Left ventricle myocardium superior (tissue), 1 donor: ENCODE measurements at places on chromosomes 2 and 18. TPM values are rescaled to one million over a fixed set of nuclear protein-coding genes. Genes with fewer than 3 reads are reported as not detected.

- no peak for DNase-seq
These were observed 16.3 kb downstream of the FBLN7 start for GRCh38 chr2:112154246-112155117.

DNA sequence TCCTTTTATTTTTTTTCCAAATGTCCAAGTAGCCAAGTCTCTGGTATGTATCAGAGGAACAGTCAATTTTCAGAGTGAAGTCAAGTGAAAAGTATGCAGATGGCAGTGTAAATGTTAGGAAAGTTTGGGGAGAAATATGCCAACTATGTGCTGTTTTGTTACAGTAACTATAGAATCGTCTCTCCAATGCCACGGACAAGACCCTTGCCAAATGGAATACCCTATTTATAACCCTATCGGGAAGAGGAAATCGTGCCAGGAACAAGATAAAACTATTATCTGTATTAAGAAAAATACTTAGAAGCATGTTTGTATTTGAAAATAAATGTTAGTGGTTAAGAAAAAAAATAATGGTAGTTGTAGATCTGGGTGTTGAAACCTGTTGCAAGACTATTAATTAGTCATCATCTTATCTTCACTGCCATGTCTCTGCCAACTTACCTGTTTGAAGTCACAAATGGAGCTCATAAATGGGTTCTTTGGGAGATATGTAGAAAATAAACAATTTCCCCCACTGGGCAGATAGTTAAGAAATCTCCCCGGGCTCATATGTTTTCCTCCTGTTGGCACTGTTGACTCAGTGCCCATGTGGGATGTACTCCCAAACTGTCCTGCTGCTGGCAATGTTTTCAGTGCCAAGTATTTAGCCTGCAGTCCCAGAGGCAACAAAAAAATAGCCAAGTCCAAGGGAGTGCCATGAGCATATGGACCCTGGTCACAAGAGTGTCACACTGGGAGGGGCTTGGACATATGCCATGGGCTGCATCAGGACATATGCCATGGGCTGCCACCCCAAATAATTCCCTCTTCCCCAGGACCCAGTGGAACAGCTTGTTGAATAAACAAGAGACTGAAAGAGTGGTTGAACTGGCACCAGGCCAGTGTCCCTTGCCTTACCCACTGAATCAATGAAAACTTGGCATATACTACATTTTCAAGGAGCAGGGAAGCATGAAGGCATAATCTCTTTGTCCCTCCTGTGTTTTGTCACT lies 366.9 kb downstream of the OSR1 start:
- peak; percentile 65 for DNase-seq

DNA sequence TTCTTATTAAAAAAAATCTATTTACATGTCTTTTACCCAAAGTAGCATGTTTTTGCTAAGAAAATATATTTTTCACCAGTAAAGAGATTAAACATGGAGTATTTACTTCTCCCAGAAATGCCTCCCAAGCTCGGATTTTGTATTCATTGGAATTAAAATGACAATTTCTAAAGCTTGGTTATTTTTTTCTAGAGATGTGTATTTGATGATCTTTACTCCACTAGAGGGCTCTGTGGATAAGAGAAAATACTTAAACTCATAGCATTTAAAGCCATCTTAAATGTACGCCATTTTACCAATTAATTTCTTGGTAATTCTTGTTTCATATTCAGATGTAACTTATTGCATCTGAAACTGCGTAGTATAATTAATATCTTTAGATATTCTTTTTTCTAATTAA lies 461.4 kb downstream of the GALR1 start:
- no peak for DNase-seq

DNA sequence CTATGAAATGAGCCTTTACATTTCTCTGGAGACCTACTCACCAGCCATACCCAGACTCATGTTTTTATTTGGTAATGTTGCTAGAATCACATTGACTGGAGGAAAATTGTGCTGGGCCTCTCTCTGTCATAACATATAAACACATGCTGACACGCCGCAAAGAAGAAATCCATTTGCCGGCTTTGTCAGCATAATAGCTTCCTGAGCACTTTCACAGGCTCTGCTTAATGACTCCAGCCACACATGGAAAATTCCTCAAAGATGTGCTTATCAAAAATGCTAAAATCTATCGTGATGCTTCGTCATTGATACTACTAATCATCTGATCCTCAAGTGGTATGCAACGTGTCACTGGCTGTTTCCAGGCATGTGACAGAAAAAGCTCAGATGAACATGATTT lies 63.1 kb downstream of the RND3 start:
- no peak for DNase-seq

DNA sequence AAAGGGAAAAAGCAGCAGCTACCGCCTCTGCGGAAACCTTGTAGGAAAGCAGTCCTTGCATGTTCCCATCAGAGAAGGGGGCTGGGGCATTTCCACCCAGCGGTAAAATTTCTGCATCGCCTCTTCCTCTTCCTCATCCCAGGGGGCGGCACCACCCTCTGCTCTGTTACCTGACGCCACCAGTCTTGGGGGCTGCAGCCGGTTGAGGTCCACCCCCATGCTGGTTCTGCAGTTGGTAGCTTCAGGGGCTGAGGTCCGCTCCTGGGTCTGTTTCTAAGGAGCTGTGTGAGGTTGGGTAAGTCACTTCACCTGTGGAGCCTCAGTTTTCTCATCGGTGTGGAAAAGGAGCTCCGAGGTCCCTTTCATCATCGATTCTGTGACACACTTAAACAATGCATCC lies 14.2 kb upstream of the AGAP1 start:
- DNase-seq: no peak

GRCh38 chr2:74747411-74748080 lies 86.4 kb upstream of the HK2 start:
- no peak for DNase-seq

DNA sequence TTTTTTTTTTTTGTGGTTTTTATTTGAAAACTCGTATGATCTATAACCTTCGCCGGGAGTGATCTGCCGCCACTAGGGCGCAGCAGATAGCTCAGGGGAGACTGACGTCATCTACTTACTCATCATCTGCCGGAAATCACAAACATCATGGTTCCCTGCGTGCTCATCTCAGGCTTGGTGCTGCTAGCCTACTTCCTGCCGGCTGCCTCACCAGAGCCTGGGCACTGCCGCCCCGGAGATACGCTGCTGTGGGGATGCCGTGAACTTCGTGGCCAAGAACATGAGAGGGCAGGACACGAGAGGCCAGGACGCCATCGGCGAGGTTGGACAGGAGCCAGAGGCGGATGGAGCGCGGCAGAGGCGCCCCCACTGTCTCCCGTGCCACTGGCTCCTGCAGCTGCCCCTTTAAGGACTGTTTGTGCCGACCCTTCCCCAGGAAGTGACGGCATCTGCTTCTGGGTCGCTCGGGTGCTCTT lies 68.8 kb downstream of the DOK6 start:
- DNase-seq: no peak

- DNase-seq: peak; percentile 59
These were observed 43.9 kb upstream of the RFX8 start for GRCh38 chr2:101518578-101519492.

DNA sequence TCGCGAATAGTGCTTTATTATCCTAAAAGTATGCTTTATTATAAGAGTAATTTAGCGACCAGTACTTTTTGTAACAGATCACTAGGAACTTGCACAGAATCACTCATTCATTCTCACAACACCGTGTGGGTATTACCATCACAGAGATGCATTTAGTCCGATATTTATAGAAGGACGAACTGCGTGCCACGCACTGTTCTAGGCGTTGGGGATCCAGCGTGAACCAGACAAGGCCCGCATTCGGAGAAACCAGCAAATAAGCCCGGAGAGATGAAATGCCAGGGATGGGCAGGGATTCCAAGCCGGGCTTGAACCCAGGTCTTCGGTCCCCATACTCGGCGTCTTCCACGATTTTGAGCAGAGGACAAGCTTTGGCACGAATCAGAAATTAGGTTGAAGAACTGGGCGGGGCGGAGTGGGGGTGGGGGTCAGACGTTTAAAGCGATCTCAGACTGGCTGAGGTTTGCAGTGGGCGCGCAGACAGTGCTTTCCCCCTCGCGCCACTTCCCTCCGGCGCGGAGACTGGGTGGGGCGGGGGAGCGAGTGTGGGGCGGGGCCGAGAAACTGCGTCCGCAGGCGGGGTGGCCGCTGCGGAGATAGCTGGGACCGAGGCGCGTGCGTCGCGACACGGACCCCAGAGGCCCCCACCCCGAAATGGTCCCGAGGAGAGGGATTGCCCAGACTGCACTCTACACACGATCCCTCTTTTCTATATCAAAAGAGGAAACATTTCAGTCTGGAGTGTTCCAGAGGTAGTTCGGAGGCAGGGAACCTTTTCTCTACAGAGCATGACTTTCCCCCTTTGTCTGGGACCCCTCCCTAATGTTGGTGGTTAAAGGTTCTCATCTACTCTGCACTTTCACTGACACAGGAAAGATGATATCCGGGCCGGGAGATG lies 1.1 kb upstream of the CXCR4 start:
- peak; percentile 73 for DNase-seq

PCARE gene
- total RNA-seq: 0.84 TPM

G6PC2 gene
- total RNA-seq: not detected

LYPD6B gene
- not detected for total RNA-seq

CBLN2 gene
- total RNA-seq: not detected

THSD7B gene
- 0.45 TPM for total RNA-seq

PDE11A gene
- total RNA-seq: 4.4 TPM

OSR1 gene
- total RNA-seq: 8.0 TPM

SCG2 gene
- not detected for total RNA-seq
